NCI-H1417 treated with DMSO at 0.1 percent for 48 hours (cell line): ENCODE measurements at places on chromosomes 1 and 21.

GRCh38 chr1:3711780-3712451 is 40.3 kb upstream of the CCDC27 start:
- DNase-seq, result no peak

GRCh38 chr21:24050231-24050630 is 1557.0 kb downstream of the MRPL39 start:
- no peak for DNase-seq

- no peak for DNase-seq
Observed at GRCh38 chr1:38915352-38915948, 26.2 kb downstream of the RHBDL2 start.

DNA sequence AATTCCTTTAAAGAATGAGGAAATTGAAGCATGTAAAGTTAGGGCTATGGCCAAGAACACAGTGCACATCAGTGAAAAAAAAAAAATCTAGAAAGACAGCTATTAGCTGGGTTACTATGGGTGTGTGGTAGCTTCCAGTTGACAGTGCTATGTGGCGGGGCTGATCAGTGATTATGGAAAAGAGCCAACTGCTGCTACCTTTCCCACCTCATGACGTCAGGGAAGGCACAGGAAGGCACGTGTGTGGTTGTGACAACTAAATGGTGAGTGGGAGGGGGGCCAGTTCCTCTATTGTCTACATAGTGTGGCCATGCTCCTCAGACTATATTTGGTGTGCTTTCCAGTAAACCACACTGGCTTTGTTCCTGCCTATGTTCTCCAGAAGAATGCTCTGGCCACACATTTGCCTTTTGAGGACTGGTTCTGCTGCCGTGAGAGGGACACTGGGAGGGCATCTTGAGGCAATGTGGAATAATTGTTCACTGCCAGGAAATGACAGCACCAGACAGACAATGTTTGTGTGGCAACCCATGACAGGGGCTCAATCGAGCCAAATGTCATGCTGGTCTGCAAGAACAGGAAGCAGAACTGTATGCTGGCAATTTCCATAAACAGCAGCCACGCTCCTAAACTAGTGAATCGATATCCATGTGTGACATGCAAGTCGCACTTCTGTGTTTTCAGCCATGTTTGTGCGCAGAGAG is 3.0 kb upstream of the SDE2 start:
- no peak for DNase-seq

GRCh38 chr1:59298710-59299346 is 1.9 kb downstream of the FGGY start:
- DNase-seq, result no peak

DNA sequence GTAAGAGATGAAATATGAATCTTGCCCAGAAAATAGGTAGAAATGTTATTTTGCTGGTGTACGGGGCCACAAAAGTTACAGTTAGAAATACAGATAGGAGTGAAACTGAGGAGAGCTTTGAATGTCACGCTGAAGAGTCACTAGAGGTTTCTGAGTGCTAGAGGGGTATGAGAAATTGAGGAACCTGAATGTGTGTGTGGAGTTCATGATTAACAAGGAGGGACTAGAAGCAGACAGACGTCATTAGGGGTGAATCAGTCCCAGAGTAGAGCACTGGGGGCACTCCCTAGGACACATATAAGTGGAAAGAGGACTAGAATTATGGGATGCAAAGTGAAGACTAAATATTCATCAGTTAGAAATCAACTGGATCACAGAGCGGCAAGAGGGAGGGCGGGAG is 188.9 kb upstream of the MAP1LC3C start:
- DNase-seq, result no peak

DNA sequence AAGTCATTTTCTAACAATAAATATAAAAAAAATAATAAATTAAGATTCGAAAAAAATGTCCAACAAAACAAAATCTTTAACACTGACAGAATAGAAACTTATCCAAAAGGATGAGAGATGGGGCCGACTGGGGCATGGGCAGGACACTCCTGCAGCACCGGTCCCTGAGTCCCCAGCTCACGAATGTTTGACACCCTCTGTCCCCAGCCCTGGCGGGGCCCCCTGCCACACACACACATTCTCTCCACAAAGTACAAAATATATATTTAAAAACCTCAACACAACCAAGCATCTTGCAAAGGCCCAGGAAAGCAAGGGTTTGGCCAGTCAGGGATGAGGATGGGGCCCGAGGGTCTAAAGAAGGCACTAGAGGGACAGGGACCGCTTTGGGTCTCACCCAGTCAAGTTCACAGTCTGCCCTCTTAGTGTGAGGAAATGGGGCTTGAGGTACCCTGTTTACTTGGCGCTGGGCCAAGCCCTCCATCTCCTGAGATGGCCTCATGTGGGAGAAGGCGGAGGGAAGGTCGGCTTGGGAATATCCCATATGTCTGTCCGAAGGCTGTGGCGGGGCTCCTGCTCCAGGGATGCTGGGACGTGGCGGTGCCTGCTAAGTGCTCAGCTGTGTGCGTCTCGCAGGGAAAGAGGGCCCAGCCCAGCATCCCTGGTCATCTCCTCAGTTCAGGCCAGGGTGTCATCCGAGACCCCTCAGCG is 31.3 kb downstream of the EPHA2 start:
- DNase-seq, result no peak

DNA sequence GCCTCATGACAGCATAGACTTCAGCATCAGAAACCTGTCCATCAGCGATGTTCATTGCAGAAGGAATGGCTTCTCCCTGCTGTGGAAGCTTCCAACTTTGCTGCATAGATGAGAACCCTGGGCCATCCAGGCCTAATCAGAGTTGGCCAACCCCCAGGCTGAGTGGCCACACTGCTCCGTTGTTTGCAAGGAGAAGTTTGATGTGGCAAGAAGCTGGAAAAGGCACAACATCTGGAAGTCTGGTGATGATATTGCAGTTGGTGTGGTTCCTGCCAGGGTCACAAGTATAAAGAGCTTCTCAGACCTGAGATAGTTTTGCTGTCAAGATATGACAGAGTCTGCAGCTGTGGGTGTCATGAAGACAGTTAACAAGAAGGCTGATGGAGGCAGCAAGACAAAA is 41.2 kb downstream of the RHOU start:
- no peak for DNase-seq

- DNase-seq, result no peak
Observed at GRCh38 chr21:28884481-28884880, 108.2 kb downstream of the LTN1 start.

DNA sequence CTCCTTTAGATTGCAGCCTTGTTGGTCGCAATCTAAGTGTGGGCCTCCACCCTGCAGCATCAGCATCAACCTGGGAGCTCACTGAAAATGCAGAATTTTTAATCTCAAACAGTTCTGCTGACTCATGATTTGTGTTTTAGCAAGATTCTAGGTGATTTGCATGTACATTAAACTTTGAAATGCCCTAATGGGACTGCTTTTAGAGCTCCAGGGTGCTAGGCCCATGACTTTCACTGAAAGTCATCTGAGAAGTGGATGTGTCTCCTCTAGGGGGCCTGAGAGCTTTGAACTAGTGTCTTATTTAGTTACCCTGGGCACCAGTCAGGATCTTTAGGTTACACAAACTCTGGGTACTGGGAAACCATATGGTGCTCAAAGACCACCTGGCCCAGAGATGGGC is 9.0 kb downstream of the TRIM67 start:
- no peak for DNase-seq

DNA sequence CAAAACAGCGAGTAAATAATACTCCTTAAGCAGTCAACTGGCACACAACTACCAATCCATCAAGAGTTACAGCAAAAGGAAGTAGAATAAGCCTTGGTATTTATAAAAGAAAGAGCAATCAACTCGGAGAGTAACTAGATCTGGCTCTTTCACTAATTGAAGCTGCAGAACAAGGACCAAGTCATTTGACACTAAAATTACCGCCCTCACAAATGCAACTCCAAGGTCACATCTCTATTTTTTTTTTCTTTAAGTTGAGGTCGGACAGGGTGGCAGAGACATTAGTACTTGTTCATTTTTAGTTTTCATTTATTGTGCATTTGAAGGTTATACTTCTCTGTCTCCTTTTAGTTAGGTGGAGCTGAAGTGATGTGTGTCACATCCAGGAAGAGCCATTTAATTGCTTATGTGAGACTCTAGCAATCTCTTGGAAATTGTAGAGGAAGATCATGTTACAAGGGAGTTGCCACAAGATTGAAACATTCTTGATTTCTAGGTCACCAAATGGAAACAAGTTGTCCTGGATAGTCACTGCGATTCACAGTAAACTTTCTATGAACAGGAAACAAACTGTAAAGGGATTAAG is 138.1 kb upstream of the ADAMTS5 start:
- no peak for DNase-seq

DNA sequence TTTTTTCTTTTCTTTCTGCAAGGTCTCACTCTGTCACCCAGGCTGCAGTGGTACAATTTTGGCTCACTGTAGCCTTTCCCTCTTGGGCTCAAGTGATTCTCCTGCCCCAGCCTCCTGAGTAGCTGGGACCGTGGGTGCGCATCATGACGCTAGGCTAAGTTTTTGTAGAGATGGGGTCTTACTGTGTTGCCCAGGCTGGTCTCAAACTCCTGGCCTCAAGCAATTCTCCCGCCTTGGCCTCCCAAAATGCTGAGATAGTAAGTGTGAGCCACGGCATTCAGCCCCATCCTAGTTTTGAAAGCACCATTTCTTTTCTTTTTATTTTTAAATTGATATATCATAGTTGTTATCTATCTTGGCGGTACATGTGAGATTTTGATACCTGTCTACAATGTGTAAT is 140.6 kb downstream of the GALNT2 start:
- DNase-seq, result no peak

DNA sequence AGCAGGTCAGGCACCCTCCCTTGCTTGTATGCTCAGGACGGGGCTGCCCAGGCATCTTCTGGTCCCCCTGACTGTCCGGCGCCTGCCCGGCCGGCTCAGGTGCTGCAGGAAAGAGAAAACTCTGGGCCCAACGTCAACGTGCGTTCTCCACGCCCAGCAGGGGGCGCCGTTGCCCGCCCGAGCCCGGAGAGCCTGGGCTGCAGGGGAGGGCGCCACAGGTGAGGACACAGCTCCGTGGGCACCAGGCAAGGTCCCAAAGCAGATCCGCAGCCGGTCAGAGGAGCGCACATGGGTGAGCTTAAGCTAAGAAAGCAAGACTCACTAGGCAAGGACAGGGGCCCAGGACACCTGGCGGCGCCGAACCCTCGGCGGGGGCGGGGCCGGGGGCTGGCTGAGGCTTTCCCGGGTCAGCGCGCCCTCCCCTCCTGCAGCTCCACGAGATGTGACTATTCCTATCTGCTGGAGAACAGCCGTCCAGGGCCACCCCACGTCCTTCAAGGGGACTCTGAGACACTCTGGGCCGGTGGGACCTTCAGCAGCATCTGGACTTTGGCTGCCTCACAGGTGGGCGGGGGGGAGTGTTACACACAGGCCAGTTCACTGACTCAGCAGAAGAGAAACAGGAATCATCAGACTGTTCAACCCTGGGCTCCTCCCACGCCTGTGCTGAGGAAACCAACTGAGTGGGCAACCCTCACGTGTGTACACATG is 29.3 kb downstream of the KRTAP10-1 start:
- DNase-seq, result no peak

DNA sequence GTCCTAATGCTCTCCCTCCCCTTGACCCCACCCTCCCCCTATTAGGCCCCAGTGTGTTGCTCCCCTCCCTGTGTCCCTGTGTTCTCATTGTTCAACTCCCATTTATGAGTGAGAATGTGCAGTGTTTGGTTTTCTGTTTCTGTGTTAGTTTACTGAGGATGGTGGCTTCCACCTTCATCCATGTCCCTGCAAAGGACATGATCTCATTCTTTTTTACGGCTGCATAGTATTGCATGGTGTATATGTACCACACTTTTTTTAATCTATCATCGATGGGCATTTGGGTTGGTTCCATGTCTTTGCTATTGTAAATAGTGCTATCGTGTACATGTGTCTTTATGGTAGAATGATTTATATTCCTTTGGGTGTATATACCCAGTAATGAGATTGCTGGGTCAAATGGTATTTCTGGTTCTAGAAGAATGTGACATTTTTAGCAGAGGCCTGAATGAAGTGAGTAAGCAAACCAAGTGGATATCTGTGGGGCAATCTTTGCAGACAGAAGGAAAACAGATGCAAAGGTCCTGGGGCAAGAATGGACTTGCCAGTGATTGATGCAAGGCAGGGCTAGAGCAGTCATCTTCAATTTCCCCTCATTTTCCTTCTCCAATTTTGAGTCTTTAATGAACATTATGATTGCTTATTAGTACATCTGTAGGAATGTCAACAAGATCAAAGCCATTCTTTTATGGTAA is 50.2 kb downstream of the UBE4B start:
- DNase-seq, result no peak

GRCh38 chr1:155681776-155682175 is 6.8 kb downstream of the YY1AP1 start:
- no peak for DNase-seq

- DNase-seq, result peak; percentile 5
Observed at GRCh38 chr1:160291248-160292220, 6.6 kb upstream of the PEX19 start.

DNA sequence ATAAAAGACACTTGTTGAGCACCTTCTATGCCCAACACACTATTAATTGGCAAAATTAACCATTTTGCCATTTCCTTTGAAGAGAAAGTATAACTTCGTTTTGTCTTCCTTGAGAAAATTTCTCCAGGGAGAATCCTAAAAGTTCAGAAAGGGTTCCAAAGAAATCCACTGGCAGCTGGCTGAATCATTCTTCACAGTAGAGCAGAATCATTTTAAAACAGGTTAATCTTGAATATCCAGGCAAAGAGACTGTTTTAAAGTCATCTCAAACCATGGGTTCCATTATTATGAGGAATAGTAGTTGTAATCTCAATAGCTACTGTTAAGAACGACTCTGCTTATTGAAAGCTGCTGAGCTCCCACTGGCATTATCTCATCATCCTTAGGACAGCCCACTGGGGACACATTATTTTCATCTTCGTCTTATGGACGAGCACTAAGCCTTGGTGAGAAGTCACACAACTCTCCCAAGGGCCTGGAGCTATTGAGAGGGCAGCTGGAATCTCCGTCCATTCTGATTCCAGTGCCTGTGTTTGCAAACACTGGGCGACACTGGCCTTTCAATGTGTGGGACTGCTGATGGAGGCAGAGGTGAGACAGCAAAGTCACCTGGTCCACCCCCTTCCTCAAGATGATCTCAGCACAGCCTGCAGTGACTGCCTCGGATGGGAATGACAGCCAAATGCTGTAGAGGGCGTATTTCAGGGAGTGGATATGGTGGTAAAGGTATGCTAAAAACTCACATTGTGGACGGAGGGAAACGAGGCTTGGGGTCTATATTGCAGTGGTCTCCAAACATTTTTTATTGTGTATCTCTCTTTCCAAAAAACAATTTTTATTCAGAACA is 15.3 kb upstream of the PGBD5 start:
- no peak for DNase-seq

DNA sequence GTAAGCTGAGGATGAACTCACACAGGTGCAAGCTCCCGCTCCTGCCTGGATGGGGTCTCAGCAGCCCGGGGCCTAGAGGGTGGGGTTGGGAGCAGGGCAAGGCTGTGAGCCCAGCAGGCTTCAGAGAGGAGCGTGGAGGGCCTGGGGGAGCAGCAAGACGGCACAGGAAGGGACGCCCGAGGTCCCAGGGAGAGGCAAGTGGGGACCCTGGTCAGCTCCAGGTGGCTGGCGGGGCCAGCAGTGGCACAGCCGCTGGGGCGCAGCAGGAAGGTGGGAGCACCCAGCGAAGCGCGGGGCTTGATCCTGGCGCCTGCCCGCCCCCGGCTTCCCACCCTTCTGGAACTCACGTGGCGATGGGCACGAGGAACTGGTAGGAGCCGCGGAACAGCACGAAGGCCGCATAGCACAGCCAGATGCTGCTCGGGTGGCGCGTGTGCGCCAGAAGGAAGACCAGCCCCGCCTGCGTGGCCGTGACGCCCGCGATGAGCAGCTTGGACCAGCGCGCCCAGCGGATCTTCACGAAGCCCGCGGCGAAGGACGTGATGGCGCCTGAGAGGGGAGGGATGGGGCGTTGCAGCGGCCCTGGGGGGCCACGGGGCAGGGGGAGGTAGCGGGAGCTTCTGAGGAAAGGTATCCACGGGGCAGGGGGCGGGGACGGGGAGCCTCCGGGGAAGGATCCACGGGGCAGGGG is 11.7 kb downstream of the SLC19A1 start:
- DNase-seq, result no peak
